NCI-H510A treated with DMSO at 0.1 percent for 48 hours (cell line): ENCODE measurements at places on chromosomes 2 and 18.

GRCh38 chr2:221458578-221458977 lies 113.5 kb downstream of the EPHA4 start:
- DNase-seq, result no peak

DNA sequence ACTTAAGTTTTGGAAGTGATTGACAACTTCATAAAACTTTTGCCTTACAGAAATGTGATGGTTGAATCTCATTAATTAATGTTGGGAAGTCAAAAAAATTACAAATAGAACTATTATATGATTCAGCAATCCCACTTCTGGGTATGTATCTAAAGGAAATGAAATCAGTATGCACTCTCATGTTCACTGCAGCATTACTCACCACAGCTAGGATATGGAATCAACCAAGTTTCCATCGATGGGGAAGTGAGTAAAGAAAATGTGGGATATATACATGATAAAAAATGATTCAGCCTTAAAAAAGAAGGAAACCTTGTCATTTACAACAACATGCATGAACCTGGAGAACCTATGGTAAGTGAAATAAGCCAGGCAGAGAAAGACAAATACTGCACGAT lies 112.4 kb upstream of the WDR75 start:
- no peak for DNase-seq

- DNase-seq, result no peak
Observed at GRCh38 chr2:19473350-19473749, 114.9 kb upstream of the OSR1 start.

DNA sequence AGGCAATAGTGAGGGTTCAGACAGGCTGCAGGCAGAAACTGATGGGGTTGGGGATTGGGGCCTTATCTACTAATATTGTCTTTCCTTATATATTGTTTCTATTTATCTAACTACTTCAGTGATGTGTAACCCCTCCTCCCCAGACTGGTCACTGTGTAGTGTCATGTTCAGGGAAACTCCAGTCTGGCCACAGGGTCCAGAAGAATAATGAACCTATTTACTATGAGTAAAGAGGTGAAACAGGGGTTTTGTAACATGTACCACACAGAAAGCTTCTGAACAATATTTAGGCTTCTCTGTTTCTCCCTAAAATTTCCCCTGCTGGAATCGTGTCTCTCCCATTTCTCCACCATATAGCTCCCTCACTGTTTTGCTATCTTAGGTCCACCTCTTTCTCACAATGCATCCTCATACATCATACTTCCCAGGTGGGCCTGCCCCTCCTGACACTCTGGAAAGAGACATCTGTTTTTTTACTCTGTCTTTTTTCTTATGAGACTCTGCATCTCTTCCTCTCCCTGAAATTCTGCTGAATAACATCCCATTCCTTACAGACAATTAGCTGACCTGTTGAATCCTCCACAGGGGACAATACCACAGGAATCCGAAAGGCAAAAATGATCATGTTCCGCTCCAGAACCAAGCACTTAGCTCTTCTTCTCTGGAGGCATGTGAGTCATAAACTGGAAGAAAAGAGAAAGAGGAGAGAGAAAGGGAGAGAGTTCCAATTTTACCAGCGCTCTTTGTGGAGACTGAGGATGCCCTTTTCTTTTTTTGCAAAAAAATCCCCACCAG lies 154.8 kb downstream of the ZEB2 start:
- no peak for DNase-seq

- peak; percentile 39 for DNase-seq
Observed at GRCh38 chr2:101112772-101113157, 38.4 kb downstream of the TBC1D8 start.

GRCh38 chr2:189702071-189702470 lies 27.6 kb downstream of the ANKAR start:
- DNase-seq, result no peak

GRCh38 chr2:109064660-109065390 lies 64.2 kb upstream of the SH3RF3 start:
- no peak for DNase-seq

GRCh38 chr2:58228299-58228698 lies 12.8 kb downstream of the FANCL start:
- peak; percentile 3 for DNase-seq

DNA sequence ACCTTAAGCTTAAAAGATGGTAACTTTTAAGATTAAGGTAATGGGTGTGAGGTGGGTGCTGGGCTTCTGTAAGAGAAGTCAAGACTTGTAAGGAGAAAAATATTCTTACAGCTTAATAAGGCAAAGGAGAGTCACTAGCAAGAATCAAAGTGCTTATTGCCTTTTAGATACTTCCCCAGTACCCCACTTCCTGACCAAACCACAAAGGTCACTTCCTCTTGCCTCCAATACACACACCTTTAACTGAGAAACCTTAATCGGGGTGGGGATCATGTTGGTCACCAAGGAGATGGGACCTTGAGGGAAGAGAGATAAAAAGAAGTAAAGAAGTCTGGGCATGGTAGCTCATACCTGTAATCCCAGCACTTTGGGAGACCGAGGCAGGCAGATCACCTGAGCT lies 10.6 kb upstream of the ATG16L1 start:
- DNase-seq, result no peak

DNA sequence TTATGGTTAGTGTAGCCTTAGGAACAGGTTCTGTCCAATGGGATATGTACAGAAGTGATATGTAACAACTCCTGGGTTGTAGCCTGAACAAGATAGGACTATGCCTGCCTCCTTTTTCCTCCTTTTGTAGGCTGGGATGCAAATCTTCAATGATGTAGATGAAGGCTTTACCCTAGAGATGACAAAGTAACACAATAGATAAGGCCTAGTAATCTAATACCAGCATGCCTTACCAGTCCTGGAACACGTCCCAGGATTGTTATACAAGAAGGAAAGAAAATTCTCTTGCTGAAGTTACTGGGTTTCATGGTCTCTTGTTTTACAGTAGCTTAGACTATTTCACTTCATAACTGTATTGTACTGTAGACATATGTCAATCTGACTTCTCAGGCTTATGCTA lies 192.1 kb downstream of the OTX1 start:
- DNase-seq, result no peak

GRCh38 chr2:74999468-74999867 lies 41.0 kb downstream of the POLE4 start:
- no peak for DNase-seq

GRCh38 chr2:224882291-224883171 lies 159.7 kb downstream of the DOCK10 start:
- DNase-seq, result no peak

GRCh38 chr2:118903029-118903351 lies 39.0 kb upstream of the MARCO start:
- DNase-seq, result no peak

- DNase-seq, result peak; percentile 30
Observed at GRCh38 chr2:158967731-158968395, 577 bp upstream of the TANC1 start.

DNA sequence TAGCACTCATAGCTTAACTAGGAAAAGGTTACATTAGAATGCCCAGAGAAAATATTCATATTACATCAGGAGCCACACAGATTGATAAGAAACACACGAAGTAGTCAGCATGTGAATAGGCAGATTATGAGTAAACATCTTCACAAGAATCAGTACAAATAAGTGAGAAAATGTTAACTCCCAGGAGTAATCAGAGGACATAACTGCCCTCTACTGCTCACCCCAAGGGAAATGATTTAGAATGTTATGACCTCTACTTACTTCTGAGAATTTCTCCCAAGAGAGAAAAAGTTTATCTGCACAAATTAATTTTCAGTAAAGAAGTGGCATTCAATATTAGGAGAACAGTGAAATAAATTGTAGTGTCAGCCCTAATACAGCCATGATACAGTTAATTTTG lies 39.1 kb upstream of the ACKR3 start:
- no peak for DNase-seq

GRCh38 chr2:189466046-189466445 lies 24.8 kb downstream of the WDR75 start:
- no peak for DNase-seq

- no peak for DNase-seq
Observed at GRCh38 chr2:239049421-239050251, 201.8 kb downstream of the TWIST2 start.

DNA sequence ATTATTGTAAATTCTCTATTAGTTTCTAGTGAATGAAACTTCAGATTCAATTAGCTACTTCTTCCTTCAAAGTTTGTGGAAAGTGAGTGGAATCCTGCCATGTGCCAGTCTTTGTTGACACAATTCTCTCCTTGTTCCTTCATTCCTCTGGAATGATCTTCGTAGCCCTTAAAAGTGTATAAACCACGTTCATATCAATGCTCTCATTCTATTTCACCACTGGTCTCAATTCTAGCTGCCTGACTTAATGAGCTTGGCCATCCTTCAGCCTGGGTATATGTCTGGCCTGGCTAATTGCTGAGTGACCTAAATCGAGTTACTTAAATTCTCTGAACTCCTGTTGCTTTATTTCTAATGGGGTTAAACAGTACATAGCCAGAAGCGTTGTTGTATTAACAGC lies 43.5 kb downstream of the INSIG2 start:
- DNase-seq, result no peak

- no peak for DNase-seq
Observed at GRCh38 chr2:125224830-125225229, 1199.7 kb downstream of the CNTNAP5 start.

- DNase-seq, result no peak
Observed at GRCh38 chr2:141392517-141393213, 738.2 kb downstream of the LRP1B start.

- DNase-seq, result no peak
Observed at GRCh38 chr2:112831946-112832840, 4.4 kb downstream of the IL1B start.

GRCh38 chr18:49214706-49215105 lies 245.7 kb downstream of the DYM start:
- DNase-seq, result no peak

GRCh38 chr2:95531254-95531771 lies 46.8 kb upstream of the TRIM43B start:
- no peak for DNase-seq

DNA sequence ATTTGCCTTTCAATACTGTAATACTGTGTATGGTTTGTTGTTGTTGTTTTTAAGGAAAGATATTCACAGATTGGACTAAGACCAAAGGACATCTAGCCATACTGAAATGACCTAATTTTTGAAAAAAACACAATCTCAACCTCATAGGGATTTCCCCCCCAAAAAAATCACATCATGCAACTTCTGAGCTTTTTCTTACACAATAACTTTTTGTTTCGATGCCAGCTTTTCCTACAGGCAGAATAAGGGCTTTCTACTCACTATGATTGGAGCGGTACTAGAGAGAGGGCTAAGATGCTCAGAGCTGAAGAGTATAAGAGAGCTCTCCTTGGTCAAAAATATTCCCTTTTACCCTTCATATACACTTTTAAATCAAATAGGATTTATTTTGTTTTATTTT lies 32.4 kb upstream of the SLC3A1 start:
- no peak for DNase-seq

DNA sequence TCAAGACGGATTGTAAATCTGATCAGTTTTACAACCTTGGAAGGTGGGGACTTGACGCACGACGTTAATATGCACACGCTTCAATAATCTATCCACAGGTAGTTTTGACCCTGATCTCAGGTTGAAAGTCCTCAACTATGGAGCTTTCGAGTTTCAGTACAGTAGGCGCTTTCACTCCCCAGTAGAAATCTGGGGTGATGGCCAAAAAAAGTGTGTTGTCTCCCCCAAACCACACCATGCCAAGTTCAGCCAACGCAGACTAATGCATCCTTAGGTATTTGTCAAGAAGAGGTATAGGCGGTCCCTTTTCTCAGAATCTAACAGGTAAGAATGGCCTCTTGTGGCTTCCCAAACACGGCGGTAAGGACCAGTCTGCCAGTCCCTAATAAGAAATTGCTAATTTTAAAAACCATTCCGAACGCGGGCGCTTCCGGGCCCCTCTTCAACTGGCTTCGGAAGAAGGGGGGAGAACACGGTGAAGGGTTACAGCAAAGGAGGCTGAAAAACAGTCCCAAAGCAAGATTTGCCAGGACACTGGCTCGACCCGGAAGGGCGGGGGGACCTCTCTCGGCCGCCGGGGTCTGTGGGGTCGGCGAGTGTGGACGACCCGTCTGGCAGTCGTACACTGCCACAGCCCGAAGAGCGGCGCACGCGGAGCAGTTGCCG lies 659 bp downstream of the FAM210A start:
- no peak for DNase-seq

DNA sequence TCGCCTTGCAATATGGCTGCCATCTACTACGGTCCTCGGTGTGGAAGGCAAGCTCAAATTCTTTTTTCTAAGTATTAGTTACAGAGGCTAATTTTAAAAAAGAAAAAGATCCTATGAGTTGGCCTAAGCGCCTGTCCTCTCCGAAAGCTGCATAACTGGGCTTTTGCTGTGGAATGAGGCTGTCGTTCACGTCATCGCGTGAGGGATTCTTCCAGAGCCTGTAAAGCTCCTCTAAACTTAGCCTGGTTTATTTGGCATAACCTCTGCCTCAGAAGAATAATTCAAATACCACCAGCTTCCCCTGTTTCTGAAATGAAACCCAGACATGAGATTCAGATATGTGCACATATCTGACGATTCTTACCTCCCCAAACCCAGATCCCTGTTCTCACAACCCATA lies 187.4 kb downstream of the DNER start:
- DNase-seq, result no peak

DNA sequence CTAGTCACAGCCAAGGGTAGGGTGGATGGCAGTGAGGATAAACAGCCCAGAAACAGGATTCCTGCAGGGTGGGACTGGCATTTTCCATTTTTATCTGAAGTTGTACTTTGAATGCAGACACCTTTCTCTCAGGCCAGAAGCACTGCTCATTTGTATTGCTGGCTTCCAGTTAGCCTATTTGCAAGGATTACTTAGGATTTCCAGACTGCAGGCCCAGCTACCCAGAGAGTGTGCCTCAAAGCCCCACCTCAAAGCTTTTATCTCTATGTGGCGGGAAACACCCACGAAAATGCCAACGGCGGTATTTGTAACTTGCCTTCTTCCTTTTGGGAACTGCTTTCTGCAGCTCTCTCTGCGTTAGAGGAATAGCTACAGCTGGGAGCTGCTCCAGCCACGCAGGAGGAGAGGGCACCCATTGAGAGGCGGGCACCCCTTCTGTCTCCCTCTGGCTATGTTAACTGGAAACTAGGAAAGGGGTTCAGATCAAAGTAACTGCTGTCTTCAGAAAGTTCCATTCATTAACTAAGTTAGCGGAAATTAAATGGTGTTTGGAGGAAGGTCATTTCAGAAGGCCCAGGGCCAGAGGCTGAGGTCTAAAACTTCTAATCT lies 144.9 kb downstream of the TGIF1 start:
- DNase-seq, result peak; percentile 60
